Stimulated activated CD8-positive, alpha-beta memory T cell treated with anti-CD3 and anti-CD28 coated beads, Interleukin-4, amount 100 ng/mL, for 4 hours (primary cell): ENCODE measurements at places on chromosomes 1 and 21.

- no peak for DNase-seq
These were observed 527.7 kb upstream of the TMPRSS15 start for GRCh38 chr21:18931237-18931636.

- no peak for DNase-seq
These were observed 64.3 kb downstream of the DMRTA2 start for GRCh38 chr1:50358962-50359361.

GRCh38 chr1:193211539-193211938 lies 25.1 kb upstream of the B3GALT2 start:
- no peak for DNase-seq

DNA sequence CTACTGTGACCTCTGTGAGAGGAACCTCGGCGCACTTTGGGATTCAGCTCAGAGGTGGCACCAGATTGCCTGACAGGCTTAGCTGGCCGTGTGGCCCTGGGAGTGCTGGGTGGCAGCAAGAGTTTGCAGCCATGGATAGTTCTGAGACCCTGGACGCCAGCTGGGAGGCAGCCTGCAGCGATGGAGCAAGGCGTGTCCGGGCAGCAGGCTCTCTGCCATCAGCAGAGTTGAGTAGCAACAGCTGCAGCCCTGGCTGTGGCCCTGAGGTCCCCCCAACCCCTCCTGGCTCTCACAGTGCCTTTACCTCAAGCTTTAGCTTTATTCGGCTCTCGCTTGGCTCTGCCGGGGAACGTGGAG lies 67.5 kb downstream of the DISC1 start:
- DNase-seq, result no peak

DNA sequence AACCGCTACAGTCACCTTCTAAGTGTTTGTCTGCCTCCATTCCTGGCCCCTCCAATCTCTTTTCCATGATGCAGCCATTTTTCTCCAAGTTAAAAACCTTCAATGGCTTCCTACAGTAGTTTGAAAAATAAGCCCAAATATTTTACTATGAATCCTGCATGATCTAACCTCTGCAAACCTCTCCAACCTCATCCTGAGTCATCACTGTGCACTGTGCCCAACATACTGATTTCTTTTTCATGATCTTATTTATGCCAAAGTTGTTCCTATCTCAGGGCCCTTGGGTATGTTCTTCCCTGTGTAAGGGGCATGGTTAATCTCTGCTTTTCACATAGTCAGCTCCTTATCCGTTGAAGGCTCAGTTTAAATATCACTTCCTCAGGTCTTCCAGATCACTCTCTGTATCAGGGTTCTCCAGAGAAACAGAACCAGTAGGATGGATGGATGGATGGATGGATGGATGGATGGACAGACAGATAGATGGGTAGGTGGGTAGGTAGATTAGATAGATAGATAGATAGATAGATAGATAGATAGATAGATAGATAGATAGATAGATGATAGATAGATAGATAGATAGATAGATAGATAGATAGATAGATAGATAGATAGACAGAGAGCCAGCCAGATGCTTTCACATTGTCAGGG lies 18.1 kb upstream of the PTPN14 start:
- DNase-seq, result no peak

GRCh38 chr1:46461809-46462448 lies 27.7 kb upstream of the DMBX1 start:
- no peak for DNase-seq

- no peak for DNase-seq
These were observed 55.6 kb downstream of the CLSTN1 start for GRCh38 chr1:9767964-9768668.

- no peak for DNase-seq
These were observed 87.8 kb downstream of the ADCY10 start for GRCh38 chr1:167826127-167826526.

GRCh38 chr1:206663832-206664652 lies 20.7 kb upstream of the MAPKAPK2 start:
- peak; percentile 50 for DNase-seq

DNA sequence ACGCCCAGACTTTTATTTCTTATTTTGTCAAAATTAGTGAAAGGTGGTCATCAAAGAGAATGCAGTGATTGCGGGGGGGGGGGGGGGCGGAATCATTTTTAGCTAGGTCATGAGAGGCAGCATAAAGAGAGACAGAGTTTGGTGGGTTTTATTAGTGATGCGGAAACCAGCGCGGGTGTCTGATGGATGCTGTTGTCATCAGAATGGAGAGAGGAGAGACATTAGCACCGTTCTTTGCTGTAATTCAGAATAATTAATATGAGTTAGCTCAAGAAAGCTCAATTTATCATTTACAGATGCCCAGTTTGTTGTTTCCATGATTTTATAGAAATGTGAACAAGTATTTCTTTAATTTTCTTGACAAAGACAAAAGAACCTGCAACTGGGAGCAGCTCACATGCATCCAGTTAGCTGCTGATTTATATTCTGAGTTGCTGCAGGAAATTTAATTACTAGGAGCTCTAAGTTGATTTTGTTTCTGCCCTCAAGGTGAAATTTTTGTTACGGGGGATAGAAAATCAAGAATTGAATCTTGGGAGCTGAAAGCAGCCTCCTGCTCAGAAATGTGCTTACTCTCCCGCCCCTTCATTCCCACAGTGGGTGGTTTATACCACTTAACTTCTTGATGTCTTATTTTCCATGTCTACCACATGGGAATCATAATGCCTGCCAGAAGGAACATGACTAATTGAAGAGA lies 133.4 kb upstream of the MAP1LC3C start:
- DNase-seq, result no peak

GRCh38 chr1:177170756-177171535 lies at the start of gene BRINP2:
TSS of gene BRINP2 (plus strand) at chr1:177170958. CDS start at chr1:177229877, 58,919 bp downstream.
- no peak for DNase-seq

- no peak for DNase-seq
These were observed 45.9 kb downstream of the BARHL2 start for GRCh38 chr1:90671251-90671650.

DNA sequence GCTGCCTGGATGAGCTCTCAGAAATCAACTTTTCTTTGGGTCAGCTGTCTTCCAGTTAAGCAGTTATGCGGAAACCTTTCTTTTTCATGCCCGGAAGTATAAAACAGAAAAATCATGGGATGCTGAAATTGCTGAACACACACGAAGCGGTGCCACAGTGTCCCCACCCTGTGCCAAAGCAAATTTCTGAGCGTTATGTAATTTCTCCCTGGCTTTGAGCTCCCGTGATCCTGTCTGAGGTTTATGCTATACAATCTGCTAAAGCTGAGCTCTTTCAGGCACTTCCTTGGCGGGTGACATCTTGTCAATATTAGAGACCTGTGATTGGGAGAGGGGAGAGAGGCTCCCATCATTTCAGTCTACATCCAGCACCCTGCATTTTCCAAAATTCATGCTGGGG lies 201.7 kb downstream of the ROR1 start:
- DNase-seq, result no peak

GRCh38 chr1:192609110-192610079 lies 26.6 kb upstream of the RGS13 start:
- peak; percentile 8 for DNase-seq

DNA sequence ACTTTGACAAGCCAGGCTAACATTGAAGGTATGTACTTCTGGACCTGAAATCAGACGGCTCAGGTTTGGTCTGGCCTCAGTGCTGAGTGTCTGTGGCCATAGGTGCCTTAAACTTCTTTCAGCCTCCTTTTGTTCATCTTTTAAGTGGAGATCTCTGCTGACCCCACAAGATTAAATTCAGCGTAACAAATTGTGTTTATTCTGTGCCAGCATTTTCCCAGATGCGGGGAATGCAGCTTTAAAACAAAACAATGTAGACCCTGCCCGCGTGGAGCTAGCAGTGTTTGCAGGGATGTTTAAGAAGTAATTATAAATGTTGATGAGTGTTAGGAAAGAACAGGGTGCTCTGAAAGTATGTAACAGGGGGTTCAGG lies 923 bp downstream of the CAP1 start:
- DNase-seq, result no peak

- DNase-seq, result no peak
These were observed 23.8 kb downstream of the SIM2 start for GRCh38 chr21:36722370-36723368.

DNA sequence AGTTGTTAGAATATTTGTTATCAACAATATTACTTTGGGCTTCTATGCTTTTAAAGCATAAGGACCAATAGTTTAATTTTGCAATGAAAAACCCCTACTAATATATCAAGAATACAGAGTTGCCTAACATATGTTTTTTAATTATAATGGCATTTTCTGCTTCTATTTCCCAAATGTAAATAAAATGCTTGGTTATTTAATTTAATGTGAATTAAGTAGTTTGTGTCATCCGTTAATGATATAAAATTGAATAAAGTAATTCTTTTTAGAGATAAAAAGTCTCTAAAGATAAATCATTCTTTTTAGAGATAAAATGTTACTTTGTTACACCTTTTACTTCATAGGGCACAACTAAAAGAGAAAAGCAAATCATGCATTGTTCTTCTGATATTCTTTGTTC lies 583.7 kb upstream of the ADGRL2 start:
- DNase-seq, result no peak

- no peak for DNase-seq
These were observed 69.6 kb upstream of the C1orf105 start for GRCh38 chr1:172350856-172351255.

- no peak for DNase-seq
These were observed 39.8 kb downstream of the OLIG1 start for GRCh38 chr21:33109574-33110339.

DNA sequence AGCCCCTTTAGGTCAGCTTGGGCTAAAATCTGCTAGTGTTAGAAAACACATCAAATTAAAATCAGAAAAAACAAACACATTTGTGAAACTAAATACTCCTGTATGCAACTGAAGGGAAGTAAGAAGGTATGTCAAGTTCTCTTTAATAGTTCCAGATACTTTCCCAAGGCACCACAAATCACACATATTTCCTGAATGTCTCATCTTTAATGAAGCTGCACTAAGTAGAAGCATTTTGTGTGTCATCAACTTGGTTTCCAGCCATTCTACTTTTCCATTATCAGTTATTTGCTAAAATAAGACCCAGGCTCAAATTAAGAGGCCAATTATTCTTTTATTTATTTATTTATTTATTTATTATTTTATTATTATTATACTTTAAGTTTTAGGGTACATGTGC lies 34.7 kb downstream of the CRB1 start:
- DNase-seq, result no peak

GRCh38 chr21:38850277-38850951 lies 44.7 kb downstream of the ETS2 start:
- no peak for DNase-seq

- DNase-seq, result no peak
These were observed 20.7 kb downstream of the ECE1 start for GRCh38 chr1:21269461-21270085.

GRCh38 chr1:184708084-184708676 lies 46.5 kb downstream of the EDEM3 start:
- DNase-seq, result no peak

- no peak for DNase-seq
These were observed 1.5 kb upstream of the COX20 start for GRCh38 chr1:244833734-244834542.

GRCh38 chr1:168291222-168291837 lies 10.7 kb downstream of the TBX19 start:
- DNase-seq, result no peak

DNA sequence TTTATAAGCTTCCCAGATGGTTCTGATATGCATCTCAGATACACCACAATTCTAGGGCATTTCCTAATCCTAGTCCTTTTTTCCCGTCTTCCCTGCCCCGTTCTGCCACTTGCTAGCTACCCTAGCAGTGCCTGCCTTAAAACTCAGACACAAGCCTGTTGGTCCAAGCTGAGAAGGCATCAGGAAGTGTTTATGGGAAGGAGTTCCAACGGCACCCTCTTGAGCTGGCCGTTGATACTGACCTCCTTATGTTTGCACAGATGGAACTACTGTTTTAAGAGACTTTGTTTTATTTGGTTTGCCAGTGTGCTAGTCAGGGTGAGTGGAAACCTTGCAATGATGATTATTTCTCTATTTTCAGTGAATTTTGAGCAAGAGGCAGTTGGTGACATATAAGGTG lies 67.2 kb downstream of the UCK2 start:
- DNase-seq, result no peak

DNA sequence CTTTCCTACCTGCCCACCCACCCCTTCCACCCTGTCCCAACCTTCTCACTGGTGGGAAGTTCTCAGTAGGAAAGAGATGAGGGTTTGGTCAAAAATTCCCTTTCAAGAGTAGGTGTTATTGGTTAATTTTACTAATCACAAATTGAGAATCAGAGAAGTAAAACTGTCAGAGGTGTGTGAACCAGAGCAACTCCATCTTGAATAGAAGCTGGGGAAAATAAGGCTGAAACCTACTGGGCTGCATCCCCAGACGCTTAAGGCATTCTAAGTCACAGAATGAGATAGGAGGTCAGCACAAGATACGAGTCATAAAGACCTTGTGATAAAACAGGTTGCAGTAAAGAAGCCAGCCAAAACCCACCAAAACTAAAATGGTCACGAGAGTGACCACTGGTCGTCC lies 11.5 kb downstream of the PLA2G2D start:
- DNase-seq, result no peak

DNA sequence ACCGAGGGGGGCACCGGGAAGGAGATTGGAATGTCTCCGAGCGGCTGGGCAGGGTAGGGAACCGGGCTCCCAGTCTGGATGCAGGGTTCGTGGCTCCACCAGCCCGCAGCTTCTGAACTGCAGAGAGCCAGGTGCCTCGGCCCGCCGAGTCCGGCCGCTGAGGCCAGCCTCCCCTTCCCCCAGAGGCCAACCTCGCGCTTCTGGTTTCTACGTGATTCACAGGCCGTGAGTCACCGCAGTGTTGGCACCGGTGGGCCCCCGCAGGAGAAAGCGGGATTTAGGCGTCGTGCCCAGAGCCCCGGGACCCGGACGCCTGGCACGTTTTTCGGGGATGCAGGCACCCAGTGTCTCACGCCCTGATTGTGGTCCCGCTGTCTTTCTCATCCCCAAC lies 458 bp downstream of the CRABP2 start:
- no peak for DNase-seq

DNA sequence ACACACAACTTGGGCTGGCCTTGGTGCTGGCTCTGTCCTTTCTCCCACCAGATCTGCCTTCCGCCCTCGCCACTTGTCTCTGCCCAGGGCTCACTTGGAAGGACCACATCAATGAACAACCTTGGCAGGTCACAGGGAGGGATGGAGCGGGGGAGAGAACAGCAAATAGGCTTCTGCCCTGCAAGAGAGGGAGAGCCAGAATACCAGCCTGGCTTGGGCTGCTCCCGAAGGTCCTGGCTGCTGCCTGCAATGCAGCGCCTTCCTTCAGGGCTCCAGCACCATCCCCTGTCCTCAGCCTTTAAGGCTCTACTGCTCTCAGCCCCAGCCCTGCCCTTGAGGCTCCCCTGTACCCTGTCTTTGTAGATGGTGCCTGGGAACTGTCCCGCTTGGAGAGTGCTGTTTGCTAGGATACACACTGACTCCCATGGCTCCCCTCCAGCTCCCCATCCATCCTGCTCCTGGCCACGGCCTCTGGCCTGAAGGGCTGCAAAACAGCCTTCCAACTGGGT lies 43.8 kb downstream of the HIVEP3 start:
- DNase-seq, result no peak

DNA sequence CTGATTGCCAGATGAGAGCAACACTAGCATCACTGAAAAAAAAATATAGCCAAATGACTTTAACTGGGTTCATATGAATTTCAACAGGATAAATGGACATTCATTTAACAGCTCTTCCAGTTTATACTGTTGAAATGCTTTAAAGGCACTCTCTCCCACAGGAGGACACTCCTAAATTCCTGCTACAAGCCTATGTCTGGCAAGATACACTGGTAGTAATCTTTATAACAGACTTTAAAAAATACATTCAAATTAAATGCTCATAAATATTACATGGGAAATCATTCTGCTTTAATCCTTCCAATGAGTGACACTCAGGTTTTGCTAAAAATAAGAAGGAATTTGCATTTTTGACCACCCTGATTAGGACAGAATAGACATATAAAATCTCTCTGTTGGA lies 526.7 kb upstream of the ADAMTS5 start:
- DNase-seq, result no peak

GRCh38 chr1:211511947-211512346 lies 20.0 kb upstream of the RD3 start:
- DNase-seq, result no peak
